Activated CD4-positive, alpha-beta T cell treated with anti-CD3 and anti-CD28 coated beads, Interleukin-2, amount 50 U/mL, for 24 hours (primary cell): ENCODE measurements at places on chromosomes 13 and 19.

GRCh38 chr19:8221161-8221560 lies 12.0 kb downstream of the CERS4 start:
- DNase-seq = no peak

DNA sequence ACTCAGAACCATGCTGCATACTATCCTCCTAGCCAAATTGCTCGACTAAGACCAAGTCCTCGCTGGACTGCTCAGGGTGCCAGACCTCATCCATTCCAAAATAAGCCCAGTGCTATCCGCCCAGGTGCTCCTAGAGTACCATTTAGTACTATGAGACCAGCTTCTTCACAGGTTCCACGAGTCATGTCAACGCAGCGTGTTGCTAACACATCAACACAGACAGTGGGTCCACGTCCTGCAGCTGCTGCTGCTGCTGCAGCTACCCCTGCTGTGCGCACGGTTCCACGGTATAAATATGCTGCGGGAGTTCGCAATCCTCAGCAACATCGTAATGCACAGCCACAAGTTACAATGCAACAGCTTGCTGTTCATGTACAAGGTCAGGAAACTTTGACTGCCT lies 1.5 kb downstream of the PABPC3 start:
- DNase-seq = no peak

GRCh38 chr13:112097770-112098169 lies 30.8 kb downstream of the SOX1 start:
- no peak for DNase-seq

DNA sequence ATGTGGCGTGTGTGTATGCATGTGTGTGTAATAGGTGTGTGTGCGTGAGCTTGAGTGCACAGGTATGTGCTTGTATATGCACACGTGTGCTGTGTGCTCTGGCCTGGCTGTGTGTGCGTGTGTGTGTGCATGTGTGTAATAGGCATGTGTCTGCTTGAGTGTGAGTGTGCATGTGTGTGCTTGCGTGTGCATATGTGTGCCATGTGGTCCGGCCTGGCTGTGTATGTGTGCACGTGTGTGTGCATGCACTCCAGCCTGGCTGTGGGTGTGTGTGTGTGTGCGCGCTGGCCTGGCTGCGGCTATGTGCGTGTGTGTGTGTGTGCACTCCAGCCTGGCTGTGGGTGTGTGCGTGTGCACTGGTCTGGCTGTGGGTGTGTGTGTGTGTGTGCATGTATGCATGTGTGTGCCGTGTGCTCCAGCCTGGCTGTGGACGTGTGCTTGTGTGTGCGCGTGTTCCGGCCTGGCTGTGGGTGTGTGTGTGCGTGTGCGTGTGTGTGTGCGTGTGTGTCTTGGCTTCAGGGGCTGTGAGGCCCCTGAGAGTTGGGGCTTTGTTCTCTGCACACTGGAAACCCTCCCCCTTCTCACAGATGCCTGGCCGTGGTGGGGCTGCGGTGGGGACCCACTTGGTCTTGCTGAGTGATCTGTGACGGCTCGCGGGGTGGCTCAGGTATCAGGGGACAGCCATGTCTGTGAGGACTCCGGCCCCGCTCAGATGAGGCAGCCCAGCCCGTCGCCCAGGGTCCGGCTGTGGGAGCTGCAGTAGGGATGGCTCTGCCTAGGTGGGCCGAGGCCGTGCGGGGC lies 8.2 kb downstream of the SPPL2B start:
- DNase-seq = no peak

DNA sequence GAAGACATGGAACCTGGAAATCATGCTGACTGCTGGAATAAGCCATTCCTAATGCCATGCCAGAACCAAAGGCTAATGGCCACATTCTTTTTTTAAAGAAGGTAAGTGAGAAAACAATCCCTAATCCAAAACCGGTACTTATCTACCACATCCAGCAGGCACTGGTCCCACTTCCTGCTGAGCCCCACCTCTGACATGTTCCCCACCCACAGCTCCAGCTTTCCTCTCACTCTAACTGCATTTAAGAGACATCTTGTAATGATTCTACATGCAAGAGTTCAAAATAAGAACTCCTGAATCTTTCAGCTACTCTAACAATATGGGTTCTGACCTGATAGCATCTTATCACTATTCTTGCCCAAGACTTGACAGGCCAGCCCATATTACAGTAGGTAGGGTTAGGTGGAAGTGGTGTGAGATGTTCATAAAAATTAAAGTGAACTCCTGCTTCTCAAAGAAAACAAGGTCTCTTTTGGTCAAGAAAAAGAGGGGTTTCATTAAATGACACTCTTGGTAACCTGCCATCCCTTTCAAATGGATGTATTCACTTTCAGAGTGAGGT lies 41.9 kb downstream of the N4BP2L2 start:
- DNase-seq = no peak

DNA sequence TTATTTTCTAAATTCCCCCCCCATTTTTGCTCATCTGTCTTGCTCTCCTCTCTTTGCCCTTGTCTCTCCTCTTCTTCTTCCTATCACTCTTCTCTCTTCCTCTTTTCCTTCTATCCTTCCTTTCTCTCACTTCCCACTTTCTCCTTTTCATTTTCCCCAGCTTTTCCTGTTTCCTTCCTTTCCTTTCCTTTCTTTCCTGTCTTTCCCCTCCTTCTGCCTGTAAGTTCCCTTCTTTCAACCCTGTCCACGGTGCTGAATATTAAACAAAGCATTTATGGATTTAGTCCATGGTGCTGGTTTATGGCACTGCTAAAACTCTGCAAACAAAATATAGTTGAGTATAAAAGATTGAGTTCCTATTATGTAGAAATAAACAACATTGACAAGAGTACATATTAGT lies 27.6 kb downstream of the SCEL start:
- DNase-seq = no peak

DNA sequence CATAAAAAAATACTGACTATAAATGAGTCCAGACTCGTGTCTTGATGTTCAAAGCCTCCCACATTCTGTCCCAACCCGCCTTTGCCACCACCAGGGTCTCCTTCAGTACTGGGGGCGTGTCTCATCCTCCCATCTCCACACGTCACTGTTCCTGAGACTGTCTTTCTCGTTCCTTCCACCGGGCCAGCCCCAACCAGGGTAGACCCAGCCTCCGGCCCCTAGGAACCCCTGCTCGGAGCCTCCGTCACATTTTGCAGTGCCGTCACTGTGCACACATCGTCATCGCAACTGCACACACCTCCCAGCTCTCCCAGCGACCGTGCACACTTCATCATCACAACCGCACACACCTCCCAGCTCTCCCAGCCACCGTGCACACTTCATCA lies 73.4 kb downstream of the SPACA7 start:
- no peak for DNase-seq

- DNase-seq = no peak
Observed at GRCh38 chr13:46516599-46517338, 36.2 kb upstream of the LRCH1 start.

GRCh38 chr19:49205114-49205513 lies 47.5 kb downstream of the TRPM4 start:
- no peak for DNase-seq

DNA sequence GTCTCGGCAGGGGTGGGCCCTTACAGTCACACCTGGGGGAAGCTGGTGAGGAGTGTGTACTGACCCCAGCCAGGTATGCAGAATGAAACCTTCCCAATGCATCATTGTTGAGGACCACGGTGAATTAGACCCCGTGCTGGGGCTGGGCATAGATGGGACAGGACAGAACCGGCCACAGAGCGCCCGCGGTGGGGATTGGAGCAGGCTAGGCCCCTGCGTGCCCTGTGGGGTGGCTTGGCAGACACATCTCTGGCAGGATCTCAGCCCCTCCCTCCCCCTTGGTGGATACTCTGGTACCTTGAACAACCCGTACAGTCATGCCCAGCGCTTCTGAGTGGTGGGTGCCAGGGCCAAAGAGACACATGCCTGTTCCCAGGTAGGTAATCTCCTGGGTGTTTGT lies 200.6 kb downstream of the TEX29 start:
- no peak for DNase-seq

- DNase-seq = no peak
Observed at GRCh38 chr13:69660155-69660554, 447.5 kb upstream of the ATXN8OS start.

DNA sequence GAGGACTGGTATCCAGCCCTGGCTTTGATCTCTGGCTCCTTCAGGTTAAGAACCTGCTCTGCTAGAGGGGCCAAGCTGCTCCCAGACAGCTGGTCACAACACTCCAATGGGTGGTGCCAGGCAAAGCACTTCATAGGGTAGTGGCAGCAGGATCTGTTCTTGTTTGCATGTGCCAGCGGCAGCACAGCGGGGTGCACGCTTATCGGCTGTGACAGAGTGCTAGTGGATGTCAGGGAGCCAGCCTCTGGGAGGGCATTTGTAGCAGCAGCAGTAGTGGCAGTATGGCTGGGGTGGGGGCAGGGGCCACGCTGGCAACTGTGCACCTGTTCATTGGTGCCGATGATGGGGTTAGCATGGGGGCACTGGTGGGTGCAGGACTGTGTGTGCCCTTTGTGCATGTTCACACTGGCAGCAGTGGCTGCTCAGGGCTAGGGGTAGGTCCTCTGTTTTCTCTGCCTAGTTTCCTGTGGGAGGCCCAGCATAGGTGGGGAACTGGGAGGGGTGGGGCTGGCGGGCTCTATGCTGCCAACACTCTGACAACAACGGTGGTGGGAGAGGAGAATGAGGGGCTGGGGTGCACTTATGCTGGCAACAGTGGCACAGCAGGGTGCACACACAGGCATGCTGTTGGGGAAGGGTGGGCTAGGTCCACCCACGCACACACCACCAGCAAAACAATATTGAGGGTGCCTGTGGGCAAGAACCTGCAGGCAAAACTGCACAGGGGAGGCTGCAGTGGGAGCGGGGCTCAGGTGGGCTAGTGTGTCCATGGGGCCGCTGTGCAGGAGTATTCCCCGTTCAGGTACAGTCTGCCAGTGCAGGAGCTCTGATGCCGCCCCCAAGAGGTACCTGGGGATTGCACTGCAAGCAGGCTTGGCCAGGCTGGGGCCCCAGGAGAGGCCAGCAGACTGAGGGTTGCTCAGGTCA lies 19.3 kb downstream of the AP1M1 start:
- no peak for DNase-seq

- DNase-seq = no peak
Observed at GRCh38 chr13:59409634-59410200, 754.0 kb downstream of the DIAPH3 start.

- no peak for DNase-seq
Observed at GRCh38 chr13:50104493-50104892, 89.2 kb downstream of the KCNRG start.
